ENCODE measurements at places on chromosomes 2 and 18.

DNA sequence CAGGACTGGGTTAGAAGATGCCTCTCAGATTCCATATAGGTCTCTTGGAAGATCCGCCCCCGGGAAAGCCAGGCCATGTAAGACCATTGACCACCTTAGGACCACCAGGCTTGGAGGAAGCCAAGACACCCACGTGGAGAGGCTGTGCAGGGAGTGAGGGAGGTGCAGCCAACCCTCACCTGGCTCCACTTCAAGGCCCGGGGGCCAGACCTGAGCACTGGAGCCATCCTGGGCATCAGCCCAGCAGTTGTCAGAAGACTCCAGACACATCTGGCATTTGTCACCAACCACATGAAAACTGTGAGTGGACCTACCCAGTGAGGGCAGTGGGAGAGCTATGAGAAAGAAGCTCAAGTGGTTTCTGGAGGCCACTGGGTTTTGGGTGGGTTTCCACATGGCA is 214.4 kb downstream of the MYT1L start:
- no peaks in the 10 kb centered on the region for H3K36me3 ChIP-seq
- no peak overlapping the region for H3K4me3 ChIP-seq
- H3K27me3 ChIP-seq = peaks cover 9% of the 10 kb centered on the region
- H3K27ac ChIP-seq = no peak overlapping the region

GRCh38 chr18:834082-834720 is 22.2 kb upstream of the YES1 start:
- peaks cover 12% of the 10 kb centered on the region for H3K4me1 ChIP-seq
- peaks cover 2% of the 10 kb centered on the region for H3K36me3 ChIP-seq
- H3K27ac ChIP-seq = no peak overlapping the region
- no peak for DNase-seq

- DNase-seq = no peak
- peaks cover 2% of the 10 kb centered on the region for H3K36me3 ChIP-seq
- no peak overlapping the region for H3K4me3 ChIP-seq
- H3K27me3 ChIP-seq = peaks cover 35% of the 10 kb centered on the region
- no peaks in the 10 kb centered on the region for H3K4me1 ChIP-seq
These were observed 35.3 kb downstream of the CYP26B1 start for GRCh38 chr2:72112401-72112800.

- H3K36me3 ChIP-seq = peaks cover 2% of the 10 kb centered on the region
- H3K27ac ChIP-seq = no peak overlapping the region
- H3K4me1 ChIP-seq = no peaks in the 10 kb centered on the region
- peaks cover 53% of the 10 kb centered on the region for H3K27me3 ChIP-seq
- DNase-seq = no peak
- no peak overlapping the region for H3K4me3 ChIP-seq
These were observed 51.5 kb downstream of the FHOD3 start for GRCh38 chr18:36348971-36349417.

DNA sequence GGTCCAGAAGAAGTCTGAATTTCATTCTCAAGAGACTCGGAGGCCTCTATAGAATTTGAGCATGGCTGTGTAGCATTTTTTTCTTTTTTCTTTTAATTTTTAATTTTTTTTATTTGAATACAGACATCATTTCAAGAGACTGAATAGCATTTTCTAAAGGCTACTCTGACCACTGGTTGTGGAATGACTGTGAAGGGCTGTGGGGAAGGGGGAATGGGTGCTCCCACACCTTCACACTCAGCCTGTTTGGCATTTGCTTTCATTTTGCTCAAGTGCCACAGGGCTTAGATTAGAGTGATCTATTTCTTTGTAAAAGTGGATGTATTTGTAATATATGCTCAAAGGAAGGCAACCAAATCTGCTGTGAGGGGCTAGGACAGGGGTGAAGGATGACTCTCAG is 142.0 kb upstream of the SPOPL start:
- DNase-seq = no peak
- H3K4me3 ChIP-seq = no peak overlapping the region
- H3K36me3 ChIP-seq = no peaks in the 10 kb centered on the region
- no peak overlapping the region for H3K27ac ChIP-seq

DNA sequence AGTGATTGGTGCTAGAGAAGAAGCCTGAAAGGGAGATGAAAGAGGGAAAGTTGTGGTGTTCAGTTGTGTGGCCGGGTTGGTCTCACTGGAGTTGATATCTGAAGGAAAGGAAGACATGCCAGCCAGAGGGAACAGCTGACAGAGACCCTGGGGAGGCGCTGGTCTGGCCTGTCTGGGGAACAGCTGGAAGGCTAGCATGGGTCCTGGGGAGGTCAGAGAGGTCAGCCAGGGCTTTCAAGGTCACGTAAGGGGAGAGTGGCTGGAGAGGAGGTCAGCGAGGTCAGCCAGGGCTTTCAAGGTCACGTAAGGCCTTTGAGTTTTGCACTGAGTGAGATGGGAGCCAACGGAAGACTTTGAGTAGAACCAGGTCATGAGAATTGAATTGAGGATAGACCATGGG is 11.0 kb downstream of the DYSF start:
- peaks cover 4% of the 10 kb centered on the region for H3K36me3 ChIP-seq
- H3K27me3 ChIP-seq = peaks cover 27% of the 10 kb centered on the region
- no peak overlapping the region for H3K27ac ChIP-seq
- peaks cover 9% of the 10 kb centered on the region for H3K4me1 ChIP-seq

DNA sequence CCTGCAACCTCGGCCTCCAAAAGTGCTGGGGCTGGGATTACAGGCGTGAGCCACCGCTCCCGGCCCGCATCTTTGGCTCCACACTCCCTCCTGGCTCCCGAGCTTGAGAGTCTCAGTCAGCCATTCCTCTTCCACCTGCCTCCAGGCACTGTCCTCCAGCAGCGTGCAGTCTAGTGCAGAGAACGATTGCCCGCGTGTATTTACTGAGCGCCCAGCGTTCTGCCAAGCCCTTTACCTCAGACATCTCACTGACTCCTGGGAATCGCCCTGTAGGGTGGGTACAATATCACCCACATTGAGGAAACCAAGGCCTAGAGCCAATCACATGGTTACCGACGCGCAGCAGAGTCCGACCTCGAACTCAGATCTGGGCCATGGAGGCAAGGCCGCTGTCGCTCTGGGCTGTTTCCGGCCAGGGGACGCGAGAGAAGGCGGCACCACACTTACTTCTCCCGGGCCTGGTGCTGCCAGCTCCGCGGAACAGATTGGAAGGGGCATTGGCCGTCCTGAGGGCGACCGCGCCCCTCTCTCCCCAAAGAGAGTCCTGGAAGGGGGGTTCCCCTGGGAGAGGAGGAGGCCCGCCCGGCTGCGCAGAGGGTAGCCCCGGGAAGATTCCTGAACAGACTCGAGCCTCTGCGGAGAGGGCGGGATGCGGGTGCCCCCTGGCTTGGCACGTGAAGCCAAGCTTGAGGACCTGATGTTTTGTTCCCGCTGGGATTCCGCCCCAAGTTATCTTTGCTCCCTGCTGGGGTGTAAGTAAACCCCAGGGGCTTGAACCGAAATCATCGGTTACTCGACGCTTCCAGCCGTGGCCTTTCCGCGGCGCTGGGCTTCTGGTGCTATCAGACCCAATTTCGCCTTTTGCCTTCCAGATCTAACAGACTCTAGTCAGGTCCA is 5.2 kb upstream of the DLX2 start:
- H3K27me3 ChIP-seq = peaks cover 70% of the 10 kb centered on the region
- no peak overlapping the region for H3K27ac ChIP-seq
- DNase-seq = no peak
- H3K36me3 ChIP-seq = peaks cover 19% of the 10 kb centered on the region
- peak overlapping the region; percentile 15 for H3K4me3 ChIP-seq
- H3K4me1 ChIP-seq = peaks cover 33% of the 10 kb centered on the region

DNA sequence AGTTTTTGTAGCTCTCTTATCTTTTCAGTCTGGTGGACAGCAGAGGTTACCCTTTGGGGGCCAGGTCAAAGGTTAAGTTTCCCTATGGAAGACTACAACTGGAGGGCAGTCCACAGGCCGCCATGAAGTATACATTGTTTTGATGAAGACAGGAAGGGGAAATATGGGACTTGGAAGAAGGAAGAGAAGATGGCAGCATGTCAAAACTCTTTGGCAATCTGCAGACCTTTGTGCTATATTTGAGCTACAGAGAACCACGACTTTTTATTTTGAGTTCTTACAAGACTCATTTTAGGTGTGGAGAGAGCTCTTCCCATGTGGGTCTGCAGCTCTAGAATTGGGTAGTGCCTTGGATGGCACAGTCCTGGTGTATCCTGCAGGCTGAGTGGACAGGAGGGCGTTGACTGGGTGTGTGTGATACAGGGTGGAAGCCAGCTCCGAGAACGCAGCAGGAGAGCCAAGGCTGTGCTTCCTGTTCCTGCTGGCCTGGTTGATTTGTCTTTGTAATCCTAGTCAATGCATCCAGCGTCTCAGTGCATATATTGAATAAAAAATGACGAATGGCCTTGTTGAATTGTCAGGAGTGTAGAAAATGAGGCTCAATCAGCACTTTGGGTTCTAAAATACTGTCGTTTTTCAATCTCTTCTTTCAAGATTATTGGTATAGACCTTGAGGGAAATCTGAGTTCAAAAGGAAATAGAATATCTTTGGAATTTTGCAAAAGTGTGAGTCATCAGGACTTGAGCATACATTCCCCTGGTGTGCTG is 11.5 kb downstream of the ITGA6 start:
- H3K4me3 ChIP-seq = no peak overlapping the region
- H3K36me3 ChIP-seq = peaks cover 9% of the 10 kb centered on the region
- H3K27me3 ChIP-seq = no peaks in the 10 kb centered on the region
- no peak overlapping the region for H3K27ac ChIP-seq
- DNase-seq = no peak
- H3K4me1 ChIP-seq = peaks cover 54% of the 10 kb centered on the region

DNA sequence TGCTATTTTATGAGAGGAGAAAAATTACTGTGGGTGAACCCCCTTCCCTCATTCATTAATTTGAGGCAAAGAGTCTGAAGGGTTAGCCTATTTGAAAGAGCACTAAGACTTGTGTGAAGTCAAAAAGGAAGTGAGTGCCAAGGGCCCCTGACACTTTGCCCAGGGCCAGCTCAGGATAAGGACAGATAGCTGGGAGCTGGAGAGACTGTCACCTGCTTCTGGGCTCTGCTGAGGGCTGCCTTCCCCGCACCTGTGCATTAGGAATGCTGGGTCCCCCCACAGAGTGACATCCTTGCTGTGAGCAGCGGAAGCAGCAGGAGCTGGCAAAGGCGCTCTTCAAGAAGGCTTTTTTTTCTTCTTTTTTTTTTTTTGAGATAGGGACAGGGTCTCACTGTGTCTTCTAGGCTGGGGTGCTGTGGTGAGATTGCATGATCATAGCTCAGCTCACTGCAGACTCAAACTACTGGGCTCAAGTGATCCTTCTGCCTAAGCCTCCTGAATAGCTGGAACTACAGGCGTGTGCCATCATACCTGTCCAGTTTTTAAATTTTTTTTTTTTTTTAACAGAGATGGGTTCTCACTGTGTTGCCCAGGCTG is 148.3 kb downstream of the AQP4 start:
- no peak overlapping the region for H3K4me3 ChIP-seq
- no peaks in the 10 kb centered on the region for H3K27me3 ChIP-seq
- DNase-seq = no peak
- no peaks in the 10 kb centered on the region for H3K36me3 ChIP-seq

DNA sequence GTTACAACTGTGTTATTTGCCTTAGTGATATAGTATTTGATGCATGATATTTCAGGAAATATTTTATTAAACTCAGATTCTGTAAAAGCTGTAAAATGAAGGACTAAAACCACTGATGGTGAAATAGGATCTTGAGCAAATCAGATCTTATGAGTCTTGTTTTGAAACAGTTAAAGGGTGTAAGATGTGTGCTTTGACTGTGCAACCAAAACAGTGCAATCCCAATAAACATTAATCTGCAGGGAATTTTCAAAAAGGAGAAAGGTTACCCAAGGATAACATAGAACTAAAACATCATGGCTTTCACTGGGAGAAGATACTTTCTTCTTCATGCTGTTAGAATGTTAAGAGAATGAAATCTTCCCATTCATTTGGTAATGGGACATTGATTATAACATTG is 378.7 kb downstream of the PARD3B start:
- no peaks in the 10 kb centered on the region for H3K4me1 ChIP-seq
- no peaks in the 10 kb centered on the region for H3K27me3 ChIP-seq
- no peak for DNase-seq
- no peak overlapping the region for H3K4me3 ChIP-seq

DNA sequence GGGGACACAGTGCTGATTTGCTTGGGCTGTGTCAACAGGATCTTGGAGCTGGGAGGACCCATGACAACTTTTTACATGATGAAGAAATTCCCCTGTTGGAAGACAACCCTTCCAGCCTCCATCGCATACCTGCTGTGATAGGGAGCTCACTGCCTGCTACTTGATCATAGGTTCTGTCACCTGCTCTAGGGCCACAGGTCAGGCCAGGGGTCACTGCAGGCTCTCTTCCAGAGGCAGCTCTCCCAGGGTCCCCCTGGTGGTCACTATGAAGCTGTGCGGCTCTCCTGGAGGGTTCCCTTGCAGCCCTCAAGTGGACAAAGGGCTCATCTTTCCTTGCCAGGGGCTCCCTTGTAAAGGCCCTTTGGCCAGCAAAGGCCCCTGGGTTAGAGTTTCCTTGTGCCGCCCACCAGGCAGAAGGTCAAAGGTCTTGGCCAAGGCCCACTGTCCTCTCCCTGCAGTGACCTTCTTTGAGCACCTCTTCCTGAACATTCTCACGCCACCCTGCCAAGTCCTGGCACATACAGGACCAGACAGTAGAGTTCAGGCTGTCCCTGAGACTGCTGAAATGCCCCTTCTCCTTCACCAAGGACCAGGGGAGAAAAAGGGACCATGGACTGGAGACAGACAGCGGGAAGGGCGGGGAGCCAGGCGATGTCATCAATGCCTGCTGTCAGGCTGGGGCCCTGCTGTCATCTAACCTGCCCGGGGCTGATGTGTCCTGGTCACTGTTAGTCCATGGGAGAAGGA is 345.1 kb downstream of the DYSF start:
- H3K4me3 ChIP-seq = no peak overlapping the region
- DNase-seq = no peak
- no peak overlapping the region for H3K27ac ChIP-seq
- H3K27me3 ChIP-seq = peaks cover 25% of the 10 kb centered on the region

All from central memory CD8-positive, alpha-beta T cell (primary cell).